ENCODE measurements at places on chromosomes 6 and 20.

GRCh38 chr6:32658268-32658897 lies 8.1 kb downstream of the HLA-DQB1 start:
- no peak for DNase-seq

DNA sequence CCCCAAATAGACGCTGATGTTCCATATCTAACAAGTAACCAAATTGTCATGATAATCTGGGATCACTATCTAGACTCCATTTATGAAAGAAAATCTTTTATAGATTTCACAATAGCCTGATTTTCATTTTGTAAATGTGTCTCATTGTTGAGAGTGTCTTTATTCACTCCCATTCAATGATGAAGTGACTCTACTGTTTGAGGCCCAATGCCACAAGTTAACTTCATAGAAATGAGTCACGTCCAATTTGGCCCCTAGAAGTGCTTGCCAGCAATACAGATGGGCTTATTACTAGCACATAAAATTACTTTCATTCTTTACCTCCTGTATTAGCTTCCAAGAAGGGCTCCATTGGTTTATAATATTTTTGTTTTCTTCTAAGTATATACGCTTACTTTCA lies 6.3 kb downstream of the IPCEF1 start:
- DNase-seq = no peak

GRCh38 chr6:132368916-132369481 lies 32.3 kb downstream of the MOXD1 start:
- DNase-seq = no peak

GRCh38 chr6:10316373-10316721 lies 98.5 kb downstream of the TFAP2A start:
- DNase-seq = peak; percentile 77
